Stimulated activated naive CD4-positive, alpha-beta T cell treated with Interleukin-2 at 50 U/mL for 16 hours (primary cell): ENCODE measurements at places on chromosomes 16 and 17.

- DNase-seq: no peak
Observed at GRCh38 chr17:43803758-43804157, 23.5 kb downstream of the CFAP97D1 start.

GRCh38 chr16:15960124-15960971, 10.9 kb downstream of the ABCC1 start:
- no peak for DNase-seq

GRCh38 chr16:65846210-65846602, 520.3 kb upstream of the CDH5 start:
- no peak for DNase-seq

DNA sequence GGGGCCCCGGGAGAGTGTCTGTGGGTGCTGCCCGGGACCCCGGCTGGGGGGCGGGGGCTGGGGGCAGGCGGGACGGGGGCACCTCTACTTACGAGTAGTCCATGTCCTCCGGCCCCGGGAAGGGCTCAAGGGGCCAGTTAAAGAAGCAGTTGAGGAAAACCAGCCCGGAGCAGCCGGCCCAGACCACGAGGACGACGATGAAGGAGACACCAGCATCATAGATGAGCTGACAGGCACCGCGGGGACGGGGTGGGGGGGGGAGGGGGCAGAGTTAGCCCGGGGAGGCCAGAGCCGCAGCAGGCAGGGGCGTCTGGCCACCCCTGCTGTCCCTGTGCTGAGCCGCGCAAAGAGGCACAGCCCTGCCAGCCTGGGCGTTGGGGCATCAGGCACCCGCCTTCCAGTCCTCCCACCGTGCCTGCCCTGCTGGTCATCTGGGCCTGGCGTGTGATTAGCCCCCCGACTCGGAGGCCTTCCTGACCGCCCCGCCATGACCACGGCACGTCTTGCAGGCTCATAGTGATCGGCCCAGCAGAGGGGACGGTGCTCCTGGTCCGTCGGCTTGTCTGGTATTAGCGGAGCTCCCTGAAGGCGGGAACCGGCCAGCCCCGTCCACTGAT, 29.0 kb upstream of the PITPNA start:
- no peak for DNase-seq

DNA sequence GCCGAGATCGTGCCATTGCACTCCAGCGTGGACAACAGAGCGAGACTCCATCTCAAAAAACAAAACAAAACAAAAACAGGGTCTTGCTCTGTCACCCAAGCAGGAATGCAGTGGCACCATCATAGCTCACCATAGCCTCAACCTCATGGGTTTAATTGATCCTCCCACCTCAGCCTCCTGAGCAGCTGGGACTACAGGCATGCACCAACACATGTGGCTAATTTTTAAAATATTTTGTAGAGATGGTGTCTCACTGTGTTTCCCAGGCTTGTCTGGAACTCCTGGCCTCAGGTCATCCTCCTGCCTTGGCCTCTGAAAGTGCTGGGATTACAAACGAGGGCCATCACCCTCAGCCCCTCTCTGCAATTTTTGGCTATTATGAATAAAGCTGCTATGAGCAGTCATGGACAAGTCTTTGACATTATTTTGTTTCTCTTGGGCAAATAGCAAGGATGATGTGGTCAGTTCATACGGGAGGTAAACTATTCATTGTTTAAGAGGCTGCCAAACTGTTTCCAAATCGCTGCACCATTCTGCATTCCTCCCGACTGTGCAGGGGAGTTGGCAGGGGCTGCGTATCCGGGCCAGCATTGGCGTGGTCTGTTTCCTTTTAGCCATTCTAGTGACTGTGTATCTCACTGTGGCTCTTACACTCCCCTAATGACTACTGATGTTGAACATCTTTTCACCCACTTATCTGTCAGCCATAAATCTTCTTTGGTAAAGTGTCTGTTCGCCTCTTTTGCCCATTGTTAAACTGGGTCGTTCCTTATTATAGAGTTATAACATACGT, 21.1 kb downstream of the EIF4A3 start:
- no peak for DNase-seq

DNA sequence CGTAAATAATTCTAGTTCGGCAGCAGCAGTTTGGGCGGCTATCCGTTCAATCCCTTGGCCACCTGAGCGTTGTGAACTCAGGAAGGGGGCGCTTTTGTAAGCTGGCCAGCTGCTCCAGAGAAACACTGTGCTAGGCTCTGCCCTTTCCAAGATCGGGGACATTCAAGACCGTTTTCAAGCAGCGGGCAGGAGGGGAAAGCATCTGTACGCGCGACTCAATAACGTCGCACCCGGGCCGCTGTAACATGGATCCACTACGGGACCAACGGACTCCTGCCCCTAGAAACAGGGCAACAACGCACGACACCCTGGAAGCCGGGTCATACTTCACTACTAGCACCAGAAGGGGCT, 463 bp downstream of the TOP2A start:
- no peak for DNase-seq

GRCh38 chr17:61363601-61364462, 35.8 kb upstream of the TBX2 start:
- no peak for DNase-seq

DNA sequence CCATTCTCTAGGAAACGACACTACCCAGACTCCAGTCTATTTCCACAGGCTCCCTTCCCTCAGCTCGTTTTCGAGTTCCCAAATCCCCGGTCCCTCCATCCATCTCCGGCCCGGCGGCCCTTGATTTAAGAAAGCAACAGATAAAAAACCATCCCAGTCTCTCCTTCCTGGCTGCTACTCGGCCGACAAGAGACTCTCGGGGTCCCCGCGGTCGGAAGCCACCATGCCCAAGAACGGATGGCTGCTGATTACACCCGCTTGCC, 182 bp downstream of the RPL26 start:
- DNase-seq: no peak

DNA sequence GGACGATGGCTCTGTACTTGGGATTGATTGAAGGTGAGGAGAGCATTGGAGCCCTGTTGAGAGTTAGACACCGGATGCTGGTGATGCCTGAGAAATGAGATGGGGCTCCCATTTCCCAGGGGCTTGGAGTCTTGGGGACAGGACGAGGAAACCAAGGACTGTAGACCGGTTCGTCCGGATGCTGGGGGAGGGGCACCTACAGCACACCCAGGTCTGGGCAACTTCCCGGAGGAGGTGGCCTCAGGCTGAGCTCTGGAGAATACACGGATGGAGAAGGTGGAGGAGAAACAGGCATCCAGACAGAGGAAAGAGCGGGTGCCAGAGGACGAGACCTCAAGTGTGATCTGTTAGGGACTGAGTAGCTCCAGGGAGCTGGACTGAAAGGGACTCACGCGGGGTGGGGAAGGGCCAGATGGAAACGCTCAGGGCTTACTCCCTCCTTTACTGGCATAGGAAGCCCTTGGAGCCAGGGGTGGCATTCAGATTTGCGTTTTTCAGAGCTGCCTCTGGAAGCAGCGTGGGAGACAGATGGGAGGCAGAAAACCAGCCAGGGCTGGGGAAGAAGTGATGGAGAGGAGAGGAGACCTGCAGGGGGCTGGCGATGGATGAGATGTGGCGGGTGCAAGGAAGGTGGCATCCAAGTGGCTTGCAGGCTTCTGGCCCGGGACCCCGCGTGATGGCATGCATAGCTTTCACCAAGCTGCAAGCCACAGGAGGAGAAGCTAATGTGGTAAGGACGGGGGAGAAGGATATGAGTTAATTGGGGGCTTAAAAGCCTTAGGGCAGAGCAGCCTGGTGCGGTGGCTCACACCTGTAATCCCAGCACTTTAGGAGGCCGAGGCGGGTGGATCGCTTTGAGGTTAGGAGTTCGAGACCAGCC, 8.3 kb downstream of the C1QTNF1 start:
- DNase-seq: no peak

DNA sequence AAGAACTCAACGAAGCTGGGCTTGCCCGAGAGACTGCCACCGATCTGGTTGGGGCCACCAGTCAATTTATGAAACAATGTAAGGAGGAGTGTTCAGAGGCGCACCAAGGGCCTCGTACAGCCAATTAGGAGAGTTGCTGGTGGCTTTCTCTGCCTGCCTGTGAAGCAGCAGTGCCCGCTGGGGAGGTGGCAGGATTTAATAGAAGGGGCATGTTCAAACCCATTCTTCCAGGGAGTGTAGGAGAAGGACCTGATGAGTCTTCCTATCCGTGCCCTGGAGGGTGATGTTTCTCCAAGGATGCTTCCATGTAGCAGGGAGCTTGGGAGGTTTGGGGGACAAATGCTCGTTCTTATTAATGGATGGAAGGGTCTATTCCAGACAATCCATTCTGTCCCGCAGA, 178.4 kb downstream of the CCDC182 start:
- DNase-seq: no peak

DNA sequence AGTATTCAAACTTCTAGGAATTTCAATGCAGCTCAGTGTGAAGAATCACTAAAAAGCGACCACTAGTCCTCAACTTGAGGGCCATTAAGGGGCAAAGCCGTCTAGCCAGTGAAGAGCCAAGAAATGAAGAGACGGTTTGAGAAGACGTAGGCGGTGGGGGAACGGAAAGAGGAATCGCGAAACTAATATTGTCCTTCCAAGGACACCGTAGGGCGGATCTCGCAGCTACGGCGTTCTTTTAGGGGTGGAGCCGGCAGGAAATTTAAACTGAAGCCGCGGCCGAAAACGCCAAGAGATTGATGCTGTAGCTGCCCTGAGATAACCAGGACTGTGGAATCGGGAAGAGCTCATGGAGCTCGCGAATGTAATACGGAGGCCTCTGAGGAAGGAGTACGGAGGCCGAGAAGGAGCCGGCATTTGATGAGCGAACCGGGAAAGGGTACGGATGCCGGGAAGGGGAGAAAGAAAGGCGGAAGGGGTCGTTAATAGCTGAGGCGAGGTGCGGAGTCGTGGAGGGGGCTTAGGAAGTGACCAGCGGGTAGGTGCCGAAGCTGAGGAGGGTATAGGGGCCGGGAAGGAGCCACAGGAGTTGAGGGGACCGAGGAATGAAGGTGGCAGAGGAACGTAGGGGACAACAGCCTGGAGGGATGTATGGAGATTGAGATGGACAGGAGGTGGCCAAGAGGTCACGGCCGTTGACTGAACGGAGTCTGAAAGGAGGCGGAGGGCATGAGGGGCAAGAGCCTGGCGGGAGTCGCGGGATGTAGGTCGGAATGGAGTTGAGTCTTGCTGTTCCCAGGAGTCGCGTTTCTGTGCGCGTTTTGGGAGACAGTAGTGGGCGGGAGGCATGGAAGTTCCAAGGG, at the start of gene DBF4B:
Gene DBF4B, plus strand, starts transcription at position 265 of the 863 bp plus-strand sequence. Its CDS starts 156 bp downstream, at position 421.
- DNase-seq: peak; percentile 79

DNA sequence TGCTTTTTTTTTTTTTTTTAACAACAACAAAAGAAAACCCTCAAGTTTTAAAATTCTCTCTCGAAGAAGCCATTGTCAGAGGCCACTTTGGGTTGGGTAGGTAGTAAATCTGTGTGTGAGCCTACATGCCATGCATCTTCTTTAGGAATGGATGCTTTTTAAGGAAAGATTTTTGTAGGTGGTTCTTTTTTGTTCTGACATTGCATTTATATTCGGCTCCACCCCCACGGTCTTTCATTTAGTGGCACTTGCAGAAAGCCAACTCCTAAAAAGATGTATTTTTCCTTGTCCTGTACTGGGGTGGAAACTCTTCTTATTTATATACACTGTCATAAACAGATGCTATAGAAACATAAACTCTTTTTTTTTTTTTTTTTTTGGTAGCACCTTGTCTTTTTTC, 35.1 kb downstream of the KCNJ2 start:
- DNase-seq: no peak

GRCh38 chr16:6153901-6154300, 1056.3 kb upstream of the EEF2KMT start:
- no peak for DNase-seq

DNA sequence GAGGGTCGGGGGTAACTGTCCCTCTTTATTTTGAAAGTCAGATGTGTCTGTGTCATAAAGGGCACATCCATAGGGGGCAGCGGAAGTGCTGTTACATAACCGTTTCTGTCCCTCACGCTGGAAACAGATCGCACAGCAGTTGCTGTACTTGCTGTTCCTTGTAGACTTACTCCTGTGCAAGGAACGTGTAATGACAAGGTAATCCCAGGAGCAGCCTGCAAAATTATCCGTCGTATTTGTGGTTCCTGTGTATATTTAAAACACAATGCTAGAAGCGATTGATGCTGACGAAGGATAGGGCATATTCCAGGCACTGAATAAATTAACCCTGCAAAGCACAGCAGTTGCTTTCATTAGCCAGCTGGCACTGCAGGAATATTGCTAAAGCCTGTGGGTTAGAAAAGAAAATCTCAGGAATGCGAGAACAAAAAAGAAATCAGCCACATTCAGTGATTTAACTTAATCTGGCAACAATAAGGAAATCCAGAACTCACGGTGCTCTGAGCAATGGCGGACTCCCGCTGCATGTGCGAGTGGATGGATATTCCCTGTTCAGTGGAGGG, 76.2 kb downstream of the SPECC1 start:
- no peak for DNase-seq

DNA sequence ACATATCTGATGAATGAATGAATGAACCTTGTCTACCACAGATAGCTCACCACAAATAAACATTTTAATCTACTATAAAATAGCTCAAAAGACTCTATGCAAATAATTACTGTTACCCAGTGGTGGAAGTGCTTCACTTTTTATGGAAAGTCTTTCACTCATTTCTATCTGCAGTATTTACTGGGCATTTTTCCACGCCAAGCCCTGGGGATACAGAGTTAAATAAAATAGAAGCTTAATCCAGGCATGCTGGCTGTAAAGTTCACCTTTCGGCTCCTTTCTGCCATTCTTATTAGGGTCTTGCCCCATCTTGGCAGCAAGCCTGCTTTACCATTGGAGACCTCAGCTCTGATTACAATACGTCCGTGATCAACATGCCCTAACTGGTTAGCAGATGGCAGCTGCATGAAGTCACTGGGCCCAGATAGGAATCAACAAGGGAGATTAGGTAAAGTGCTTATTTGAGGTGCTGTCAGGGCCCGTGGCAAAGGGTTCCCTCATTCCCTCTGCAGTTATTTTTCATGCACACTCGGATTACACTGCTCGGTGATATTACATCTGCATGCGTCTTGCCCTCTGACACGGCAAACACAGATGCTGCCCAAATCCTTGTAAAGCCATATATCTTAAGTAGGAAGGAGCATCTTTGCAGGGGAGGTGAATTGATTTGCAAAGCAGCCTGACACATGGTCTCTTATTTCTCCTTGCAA, 648.9 kb downstream of the WWOX start:
- no peak for DNase-seq

DNA sequence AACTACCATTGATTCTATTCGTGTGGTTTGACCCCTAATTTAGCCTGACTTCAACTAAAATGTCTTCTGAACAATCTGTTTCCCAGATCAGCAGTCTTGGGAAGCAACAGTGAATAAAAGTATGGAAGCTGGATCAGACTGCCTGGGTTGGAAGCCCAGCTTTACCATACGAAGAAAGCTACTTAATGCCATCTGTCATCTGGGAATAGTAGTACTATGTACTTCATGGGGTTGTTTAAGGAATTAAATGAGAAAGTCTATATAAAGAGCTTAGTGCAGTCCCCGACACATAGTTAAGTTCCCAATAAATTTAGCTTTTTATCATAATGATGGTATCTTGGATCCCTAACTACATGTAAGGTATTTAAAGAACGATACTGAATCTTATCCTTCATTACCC, 151.5 kb upstream of the ERCC4 start:
- no peak for DNase-seq

DNA sequence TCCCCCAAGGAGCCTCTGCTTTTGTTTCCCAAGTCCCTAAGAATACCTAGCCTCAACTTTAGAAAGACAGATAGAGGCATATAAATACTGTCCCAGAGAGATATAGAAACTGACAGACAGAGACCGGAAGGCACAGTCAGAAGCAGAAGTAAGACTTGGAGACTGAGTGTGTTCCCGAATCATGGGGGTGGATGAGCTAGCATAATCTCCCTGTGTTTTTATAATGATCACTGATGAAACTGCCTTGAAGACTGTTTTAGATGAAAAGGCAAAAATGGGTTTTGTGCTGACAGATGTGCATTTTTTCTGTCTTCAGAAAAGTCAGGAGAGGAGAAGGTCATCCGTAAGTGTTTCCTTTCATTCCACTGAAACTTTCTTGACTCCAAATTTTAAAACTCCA, 8.3 kb upstream of the PSMD3 start:
- DNase-seq: no peak
